ENCODE measurements at places on chromosomes 1 and 21.

DNA sequence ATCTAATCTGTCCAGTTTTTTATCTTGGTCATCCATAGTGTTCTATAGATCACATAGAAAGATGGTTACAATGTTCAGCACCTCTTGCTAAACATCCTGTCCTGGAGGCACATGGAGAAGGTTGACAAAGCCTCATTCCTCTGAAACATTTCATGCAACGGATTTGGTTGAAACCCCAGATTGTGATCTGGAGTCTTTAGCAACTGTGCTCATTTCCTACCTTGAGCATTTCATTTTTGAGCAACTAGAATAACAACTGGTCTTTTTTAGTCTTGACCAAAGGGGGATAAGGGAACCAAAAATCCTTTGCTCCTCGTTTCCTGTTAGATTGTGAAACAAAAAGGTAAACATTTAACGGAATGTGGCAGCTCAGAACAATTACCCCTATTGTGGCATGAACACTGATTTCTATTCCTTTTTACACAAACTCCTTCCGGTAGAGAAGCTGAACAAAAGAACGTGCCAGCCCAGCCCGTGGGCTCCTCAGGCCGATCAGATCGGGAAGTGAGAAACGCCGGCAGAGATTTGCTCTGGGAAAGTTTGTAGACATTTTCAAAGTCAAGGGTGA is 94.7 kb upstream of the ERRFI1 start:
- DNase-seq: no peak

DNA sequence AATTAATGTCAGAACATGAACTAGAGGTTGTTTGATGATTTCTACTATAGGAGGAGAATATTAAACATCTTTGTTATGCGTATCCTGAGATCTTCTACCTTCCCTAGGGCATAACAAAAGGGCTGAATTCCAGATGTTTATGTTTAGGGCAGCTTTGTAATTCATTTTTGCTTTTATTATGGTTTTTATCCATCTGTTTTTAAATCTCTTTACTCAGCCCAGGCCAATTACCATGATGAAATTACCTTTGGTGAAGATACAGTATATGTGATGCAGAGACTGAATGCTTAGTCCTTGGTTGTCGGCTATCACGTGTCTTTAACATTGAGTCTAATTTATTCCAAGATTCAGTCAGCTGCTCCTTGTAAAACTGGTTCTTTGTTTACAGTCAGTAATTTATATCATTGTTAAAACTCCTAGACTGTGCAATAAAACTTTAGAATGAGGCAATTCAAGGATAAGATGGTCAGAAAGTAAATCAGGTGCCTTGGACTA is 176.9 kb downstream of the CTH start:
- no peak for DNase-seq

DNA sequence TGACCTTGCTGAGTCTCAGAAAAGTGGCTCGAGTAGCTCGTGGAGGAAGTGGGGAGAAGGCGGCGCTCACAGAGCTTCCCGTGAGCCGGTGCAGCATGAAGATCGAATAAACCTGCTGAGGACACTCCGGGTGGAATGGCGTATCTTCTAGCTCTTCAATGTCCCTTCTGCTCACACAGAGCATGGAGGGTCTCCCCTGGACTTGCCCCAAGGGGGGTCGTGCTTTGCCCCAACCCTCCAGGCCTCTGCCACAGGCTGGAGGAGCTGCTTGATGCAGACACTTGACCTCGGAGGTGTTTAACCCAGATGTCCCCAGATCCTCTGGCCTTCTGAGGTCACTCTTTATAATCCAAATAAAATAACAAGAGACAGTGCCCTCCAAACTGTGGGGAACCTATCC is 2.2 kb upstream of the KRTAP10-12 start:
- no peak for DNase-seq

GRCh38 chr1:181284978-181285377 is 196.5 kb downstream of the IER5 start:
- no peak for DNase-seq

DNA sequence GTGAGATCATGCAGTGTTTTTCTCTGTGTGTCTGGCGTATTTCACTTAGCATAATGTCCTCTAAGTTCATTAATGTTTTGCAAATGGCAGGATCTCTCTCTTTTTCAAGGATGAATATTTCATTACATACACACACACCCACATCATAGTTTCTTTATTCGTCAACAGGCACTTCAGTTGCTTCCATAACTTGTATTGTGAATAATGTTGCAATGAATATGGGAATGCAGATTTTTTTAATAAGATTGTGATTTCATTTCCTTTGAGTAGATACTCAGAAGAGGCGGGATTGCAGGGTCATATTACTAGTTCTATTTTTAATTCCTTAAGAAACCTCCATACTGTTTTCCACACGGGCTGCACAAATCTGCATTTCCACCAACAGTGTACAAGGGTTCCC is 134.0 kb downstream of the CLEC20A start:
- DNase-seq: no peak

DNA sequence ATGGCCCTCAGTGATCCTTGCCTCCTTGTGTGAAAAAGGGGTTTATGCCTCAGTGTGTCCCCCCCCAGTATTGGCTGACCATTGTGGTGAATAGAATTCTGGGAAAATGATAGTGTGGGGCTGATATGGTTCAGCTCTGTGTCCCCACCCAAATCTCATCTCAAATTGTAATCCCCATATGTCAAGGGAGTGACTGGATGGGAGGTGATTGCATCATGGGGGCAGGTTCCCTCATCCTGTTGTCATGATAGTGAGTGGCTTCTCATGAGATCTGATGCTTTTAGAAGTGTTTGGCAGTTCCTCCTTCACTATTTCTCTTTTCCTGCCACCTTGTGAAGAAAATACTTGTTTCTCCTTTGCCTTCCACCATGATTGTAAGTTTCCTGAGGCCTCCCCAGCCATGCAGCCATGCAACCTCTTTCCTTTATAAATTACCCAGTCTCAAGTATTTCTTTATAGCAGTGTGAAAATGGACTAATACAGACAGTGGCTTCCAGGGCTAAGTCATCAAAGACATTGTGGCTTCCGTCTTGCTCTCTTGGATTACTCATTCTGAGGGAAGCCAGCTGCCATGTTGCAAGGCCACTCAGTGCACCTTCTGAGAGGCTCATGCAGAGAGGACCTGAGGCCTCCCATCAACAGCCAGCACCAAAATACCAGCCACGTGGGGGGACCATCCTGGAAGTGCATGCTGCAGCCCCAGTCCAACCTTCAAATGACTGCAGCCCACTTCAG is 40.6 kb upstream of the SOD1 start:
- DNase-seq: no peak

- no peak for DNase-seq
Measured at GRCh38 chr1:51072043-51072439, 30.0 kb upstream of the C1orf185 start.

- peak; percentile 69 for DNase-seq
Measured at GRCh38 chr1:101309334-101310311, 72.8 kb downstream of the S1PR1 start.

DNA sequence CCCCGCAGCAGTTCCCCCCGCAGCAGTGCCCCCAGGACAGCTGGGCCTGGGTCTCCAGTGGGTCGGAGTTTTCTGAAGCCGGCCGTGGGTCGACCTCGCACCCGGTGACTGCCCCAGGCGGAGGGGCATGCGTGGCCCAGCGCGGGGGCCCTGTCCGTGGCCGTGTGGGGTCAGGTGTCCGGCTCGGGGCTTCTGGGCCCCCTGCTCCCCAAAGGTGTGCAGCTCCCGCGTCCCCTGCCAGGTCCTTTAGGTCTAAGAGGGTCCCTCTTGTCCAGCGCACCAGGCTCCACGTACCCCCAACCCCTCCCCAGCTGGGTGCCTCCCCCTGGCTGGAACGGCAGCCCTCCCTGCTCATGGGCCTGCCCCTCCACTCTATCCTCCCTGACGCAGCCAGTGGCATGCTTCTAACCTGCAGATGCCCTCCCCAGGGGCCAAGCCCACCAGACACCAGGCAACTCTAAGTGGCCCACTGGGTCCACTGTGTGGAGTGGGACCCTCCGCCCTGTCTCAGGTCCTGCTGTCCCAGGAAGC is 5.9 kb upstream of the HES4 start:
- DNase-seq: no peak

- DNase-seq: no peak
Measured at GRCh38 chr1:244709476-244710368, 56.8 kb downstream of the DESI2 start.

DNA sequence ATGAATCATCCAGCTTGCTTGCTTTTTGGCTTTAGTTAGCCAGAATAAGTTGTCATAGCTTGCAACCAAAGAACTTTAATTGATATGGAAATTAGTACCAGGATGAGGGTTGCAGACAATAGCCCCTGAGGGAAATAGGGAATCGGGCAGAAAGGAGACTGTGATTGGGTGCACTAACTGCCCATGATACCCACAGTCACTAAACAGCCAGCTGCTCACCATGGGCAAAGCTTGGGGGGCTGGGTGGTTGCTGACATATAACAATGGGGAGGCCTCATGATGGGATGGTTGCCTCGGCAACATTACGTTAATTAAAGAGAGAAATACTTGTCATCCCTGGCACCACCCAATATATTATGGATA is 17.8 kb upstream of the PLA2G2E start:
- DNase-seq: no peak

DNA sequence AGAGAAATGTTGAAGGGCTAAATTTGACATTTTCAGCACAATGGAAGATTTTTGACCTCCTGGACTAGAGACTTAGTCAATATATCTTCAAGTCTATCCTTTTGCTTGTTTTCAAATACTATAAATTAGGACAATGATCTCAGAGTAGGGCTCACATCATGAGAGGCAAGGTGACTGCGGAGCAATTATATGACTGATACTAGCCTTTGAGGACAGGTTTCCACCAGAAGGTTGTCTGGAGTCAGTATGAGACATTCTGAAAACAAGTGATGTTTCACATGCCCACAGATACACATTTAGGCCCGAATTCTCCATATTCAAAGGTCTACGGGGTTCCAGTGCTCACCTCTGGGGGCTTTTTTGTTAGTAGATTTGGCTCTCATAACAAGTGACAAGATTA is 142.3 kb upstream of the SAMSN1 start:
- no peak for DNase-seq

DNA sequence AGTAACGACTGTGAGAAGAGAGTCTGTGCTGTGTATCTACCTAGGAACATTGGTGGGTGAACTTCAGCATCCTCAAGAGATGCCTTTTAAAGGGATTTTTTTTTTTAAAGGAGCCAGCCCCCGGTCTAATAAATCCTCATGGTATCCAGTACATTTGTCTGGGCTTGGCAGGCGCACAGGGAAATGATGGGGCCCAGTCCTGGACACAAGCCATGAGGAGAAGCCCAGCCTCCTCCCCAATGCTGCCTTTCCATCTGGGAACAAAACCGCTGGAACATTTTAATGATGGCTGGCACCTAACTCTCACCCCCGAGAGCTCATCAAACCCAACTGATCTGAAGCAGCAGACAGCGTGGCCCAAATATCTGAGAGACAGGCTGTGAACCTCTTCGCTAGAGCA is 64.2 kb downstream of the ACOT7 start:
- no peak for DNase-seq

GRCh38 chr1:116008656-116009390 is 32.5 kb downstream of the SLC22A15 start:
- no peak for DNase-seq

- no peak for DNase-seq
Measured at GRCh38 chr1:154155251-154155650, 378 bp upstream of the NUP210L start.

DNA sequence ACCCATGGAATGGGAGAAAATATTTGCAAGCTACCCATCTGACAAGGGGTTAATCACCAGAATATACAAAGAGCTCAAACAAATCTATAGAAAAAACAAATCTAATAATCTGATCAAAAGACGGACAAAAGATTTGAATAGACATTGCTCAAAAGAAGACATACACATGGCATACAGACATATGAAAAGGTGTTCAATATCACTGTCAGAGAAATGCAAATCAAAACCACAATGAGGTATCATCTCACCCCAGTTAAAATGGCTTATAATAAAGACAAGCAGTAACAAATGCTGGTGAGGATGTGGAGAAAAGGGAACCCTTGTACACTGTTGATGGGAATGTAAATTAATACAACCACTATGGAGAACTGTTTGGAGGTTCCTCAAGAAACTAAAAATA is 600.9 kb downstream of the SMYD3 start:
- no peak for DNase-seq

- no peak for DNase-seq
Measured at GRCh38 chr21:38914528-38915293, 109.0 kb downstream of the ETS2 start.

GRCh38 chr1:225653463-225654276 is 747 bp upstream of the ENAH start:
- peak; percentile 17 for DNase-seq

GRCh38 chr21:21076491-21076890 is 78.3 kb downstream of the NCAM2 start:
- no peak for DNase-seq

DNA sequence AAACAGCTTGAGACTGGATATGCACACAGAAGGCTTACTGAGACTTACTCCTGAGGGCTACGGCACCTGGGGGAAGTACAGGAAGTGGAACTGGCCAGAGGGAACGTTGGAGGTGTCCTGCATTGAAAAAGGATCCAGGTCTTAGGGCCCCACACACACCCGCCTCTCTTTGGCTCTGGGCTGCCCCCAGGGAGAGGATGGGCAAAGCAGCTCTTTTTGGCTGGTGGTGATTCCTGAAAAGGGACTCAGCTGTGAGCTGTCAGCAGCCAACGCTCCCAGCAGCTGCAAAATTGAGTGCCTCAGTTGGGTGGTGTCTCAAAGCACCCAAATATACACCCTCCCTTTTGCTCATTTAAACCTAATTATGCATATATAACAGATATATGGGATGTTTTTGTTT is 213.2 kb downstream of the TNR start:
- no peak for DNase-seq

DNA sequence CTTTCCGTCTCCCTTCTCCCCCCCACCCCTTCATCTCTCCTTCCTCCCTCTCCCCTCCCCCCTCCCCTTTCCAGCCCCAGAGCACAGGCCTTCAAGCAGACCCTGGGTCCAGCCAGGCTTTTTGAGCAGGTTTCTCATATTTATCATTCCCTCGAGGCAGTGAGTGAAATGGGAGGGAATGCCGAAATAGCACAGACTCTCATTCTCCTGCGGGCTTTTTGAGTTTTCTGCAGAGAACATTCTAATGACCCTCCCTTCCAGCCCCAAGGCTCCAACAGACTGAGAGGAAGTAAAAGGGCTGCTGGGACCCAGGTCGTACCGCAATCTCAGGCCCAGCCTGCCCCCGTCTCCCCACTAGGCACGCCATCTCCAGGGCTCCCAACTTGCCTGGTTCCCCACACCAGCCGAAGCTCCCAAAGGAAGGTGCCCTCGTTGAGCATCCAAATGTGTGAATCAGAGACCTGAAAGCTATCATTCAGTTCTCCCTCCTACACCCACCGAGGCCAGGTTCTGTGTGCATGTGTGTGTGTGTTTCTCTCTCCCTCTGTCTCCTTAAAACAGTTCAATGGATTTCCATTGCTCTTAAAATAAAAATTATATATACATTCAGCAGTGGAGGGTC is 22.3 kb downstream of the ACTA1 start:
- no peak for DNase-seq

GRCh38 chr1:182604175-182605164 is at the start of gene RGS16:
RGS16 (minus strand) TSS chr1:182604389; CDS start chr1:182604259, 130 bp downstream.
- DNase-seq: peak; percentile 95

DNA sequence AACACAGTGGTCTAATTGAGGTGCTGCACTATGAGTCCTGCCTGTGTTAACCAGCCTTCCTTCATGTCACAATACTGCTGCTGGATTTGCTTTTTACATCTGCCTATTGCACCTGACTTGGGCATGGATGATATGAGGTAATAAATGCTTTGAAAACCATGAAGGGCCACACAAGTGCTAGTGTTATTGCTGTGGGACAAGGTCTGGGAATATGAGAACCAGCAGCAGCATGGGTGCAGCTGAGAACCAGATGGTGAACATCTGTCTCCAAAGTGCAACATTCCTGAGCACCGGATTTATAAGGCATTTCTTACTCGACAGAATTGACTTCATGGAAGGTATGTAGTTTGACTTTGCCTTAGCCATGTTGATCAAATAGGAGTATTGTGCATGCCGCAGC is 16.6 kb downstream of the TRIM45 start:
- DNase-seq: no peak

Measured in activated naive CD4-positive, alpha-beta T cell treated with Interleukin-2 at 50 U/mL for 16 hours (primary cell).